ENCODE measurements at places on chromosomes 16 and 17.

GRCh38 chr17:50916026-50916707 lies 50.0 kb upstream of the TOB1 start:
- DNase-seq, result no peak

DNA sequence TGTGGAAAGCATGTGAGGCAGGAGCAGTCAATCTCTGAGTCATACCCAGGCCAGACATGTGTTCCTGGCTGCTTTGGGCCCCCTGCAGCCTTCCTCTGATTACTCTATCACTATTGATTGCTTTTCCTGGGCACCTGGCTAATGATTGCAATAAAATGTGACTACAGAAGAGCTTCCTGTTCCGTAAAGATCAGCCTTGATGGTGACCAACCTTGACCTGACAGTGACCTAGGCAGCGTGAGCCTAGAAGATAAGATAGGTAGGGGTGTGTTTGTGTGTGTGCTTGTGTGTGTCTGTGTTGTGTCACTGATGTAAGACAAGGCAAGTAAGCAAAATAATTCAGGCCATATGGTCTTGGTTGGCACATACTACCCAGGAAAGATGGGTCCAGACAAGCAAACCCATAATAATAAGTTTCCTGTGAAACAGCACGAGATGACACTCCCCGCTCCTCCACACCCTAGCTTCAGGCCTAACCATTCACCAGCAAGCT lies 367.7 kb upstream of the CDH11 start:
- DNase-seq, result no peak

DNA sequence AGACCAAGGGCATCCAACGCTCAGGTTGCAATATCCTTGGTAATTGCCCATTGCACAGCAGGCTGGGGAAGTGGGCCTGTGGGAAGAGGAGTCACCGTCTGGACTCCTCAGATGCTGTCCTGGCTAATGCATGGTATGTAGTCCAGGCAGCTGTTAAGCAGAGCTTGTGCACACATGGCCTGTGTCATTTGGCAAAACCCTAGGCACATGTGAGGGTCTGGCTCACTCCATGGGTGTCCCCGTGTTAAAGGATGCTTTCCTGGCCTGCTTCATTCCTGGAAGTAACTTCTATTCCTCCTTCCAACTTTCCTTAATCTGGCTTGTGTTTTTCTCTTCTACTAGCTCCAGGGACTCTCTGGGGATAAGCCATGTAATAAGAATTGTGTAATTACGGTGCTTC lies 378.0 kb upstream of the CA10 start:
- no peak for DNase-seq

- no peak for DNase-seq
Measured at GRCh38 chr16:353404-354290, 1.1 kb upstream of the AXIN1 start.

GRCh38 chr16:85736921-85737320 lies 14.0 kb downstream of the C16orf74 start:
- no peak for DNase-seq

DNA sequence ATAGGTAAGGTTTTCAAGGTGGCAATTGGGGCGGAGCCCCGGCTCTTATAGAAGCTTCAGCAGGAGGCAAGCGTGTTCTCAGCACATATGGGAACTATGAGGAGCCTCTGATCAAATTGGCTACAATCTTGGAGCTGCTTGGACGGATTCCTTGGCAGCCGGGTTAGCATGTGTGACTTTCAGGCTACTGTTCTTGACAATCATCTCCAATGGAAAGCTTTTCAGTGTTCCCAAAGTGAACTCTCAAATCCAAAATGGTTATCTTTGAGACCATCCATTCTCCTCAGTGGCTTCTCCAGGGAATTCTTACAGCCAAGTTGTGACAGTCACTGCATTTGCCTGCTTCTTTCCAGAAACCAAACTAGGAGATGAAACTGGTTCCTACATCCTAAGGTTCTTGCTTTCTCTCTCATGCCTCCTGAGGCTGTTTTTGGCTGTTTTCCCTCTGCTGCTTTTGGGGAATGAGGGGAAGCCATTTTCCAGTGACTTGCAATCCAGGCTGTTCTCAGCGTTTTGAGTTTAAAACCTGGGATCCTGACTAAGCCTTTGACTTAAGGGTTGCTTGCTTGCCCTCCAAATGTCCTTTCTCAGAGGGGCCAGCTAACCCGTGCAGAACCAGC lies 10.9 kb downstream of the HAS3 start:
- DNase-seq, result no peak

DNA sequence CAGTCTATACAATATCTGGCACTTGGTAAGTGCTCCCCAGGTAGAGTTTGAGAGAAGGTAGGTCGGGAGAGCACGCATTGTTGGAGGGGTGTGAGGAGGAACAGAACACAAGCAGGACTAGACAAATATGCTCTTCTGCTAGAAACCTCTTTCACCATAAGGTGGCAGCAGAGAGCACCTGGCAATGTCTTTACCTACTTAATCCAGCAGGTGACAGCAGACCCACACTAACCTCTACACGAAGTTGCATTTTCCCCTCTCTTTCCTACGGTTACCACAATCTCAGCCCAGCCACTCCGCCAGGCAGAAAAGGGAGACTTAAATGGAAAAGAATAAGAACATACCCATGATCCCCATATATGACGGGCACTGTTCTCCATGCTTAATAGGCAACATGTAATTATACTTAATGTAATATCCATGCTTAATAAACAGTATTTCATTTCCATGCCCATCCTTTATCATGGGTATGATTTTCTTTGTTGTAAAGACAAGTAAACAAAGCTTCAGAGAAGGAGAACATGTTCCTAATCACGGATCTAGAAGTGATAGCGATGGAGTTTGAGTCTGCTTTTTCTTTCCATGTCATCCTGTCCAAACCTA lies 55.1 kb upstream of the CCL2 start:
- DNase-seq, result peak; percentile 93

DNA sequence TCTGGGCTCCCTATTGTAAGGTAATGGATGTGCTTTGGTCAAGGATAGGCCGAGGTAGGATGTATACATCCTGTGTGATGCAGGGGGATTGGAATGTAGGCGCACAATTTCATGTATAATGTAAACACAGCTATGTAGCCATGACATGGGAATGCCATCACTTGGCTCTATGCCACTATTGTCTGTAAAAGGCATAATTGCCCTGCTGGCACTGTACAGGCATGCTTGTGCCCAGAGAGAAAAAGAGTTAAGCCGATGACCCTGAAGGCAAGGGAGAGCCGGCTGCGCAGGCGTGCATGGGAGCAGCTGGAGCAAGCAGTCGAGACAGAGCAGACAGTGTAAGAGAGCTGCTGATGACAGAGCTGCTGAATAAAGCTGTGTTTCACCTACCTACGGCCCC lies 212.5 kb upstream of the CPHXL start:
- DNase-seq, result no peak

DNA sequence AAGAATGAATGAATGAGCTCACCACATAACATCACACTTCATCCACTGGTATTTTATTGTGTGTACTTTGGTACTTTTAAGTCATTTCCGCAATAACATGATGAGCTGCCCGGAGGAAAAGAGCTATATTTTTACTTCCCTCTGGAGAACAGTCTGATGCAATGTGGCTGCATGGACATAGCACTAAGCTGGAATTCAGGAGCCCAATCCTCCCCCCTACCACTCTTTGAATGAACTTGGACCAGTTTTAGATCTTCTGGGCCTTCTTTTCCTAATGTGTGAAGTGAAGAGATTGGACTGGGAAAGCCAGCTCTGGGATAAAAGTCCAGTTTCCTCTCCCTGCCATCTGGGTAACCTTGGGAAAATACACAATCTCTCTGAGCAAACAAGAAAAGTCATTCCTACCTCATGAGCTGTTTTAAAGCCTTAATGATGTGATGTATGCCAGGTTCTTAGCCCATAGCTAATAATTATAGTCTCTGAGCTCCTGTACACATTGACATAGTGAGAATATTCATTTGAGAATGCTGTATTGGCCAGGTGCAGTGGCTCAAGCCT lies 79.3 kb downstream of the ABCC12 start:
- DNase-seq, result peak; percentile 83

DNA sequence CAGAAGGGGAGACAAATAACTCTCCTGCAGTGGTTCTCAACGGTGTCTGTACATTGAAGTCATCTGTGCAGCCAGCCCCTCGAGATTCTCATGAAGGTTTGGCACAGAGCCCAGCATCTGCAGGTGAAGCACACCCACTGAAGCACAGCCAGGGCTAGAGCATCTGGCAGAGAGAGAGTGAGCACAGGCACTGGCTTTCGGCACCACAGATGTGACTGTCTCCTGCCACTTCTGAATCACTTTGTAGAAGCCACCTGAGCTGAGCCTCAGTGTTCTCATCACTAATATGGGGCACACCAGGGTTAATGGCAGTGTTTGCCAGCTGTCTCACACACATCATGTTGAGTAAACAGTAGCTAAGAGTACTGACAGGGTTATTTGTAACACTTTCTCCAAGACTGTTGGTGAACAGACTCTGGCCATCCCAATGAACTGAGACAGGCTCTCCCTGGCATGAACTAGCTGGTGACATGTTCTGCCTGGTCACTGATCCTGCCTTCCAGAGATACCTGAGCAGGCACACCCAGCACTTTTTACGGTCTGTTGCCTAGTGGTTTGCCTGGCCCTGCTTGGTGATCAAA lies 10.9 kb downstream of the HSPB9 start:
- DNase-seq, result no peak

- no peak for DNase-seq
Measured at GRCh38 chr16:3465911-3466584, 22.6 kb downstream of the NAA60 start.

- no peak for DNase-seq
Measured at GRCh38 chr17:47176389-47176826, 12.7 kb downstream of the CDC27 start.

GRCh38 chr16:74627506-74628220 lies 20.7 kb upstream of the GLG1 start:
- DNase-seq, result peak; percentile 54

DNA sequence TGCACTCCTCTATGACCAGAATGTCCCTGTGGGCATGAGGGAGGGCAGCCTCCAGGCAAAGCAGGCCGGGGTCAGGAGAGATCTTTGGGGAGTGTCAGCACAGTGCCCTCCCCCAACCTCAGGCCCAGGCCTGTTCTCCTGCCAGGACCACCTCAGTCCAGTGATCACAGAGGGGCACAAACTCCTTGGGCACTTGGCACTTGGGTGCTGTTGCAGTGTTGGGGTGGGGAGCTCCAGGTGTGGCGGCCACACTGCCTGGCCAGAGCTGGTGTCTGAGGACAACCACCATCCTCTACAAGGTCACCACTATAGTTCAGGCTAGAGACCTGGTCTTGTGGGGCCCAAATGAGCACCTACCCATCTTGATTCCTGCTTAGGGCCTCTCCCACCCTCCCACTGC lies 37.2 kb downstream of the SMPD3 start:
- DNase-seq, result no peak

GRCh38 chr17:31789707-31790505 lies 69.1 kb downstream of the COPRS start:
- DNase-seq, result no peak

DNA sequence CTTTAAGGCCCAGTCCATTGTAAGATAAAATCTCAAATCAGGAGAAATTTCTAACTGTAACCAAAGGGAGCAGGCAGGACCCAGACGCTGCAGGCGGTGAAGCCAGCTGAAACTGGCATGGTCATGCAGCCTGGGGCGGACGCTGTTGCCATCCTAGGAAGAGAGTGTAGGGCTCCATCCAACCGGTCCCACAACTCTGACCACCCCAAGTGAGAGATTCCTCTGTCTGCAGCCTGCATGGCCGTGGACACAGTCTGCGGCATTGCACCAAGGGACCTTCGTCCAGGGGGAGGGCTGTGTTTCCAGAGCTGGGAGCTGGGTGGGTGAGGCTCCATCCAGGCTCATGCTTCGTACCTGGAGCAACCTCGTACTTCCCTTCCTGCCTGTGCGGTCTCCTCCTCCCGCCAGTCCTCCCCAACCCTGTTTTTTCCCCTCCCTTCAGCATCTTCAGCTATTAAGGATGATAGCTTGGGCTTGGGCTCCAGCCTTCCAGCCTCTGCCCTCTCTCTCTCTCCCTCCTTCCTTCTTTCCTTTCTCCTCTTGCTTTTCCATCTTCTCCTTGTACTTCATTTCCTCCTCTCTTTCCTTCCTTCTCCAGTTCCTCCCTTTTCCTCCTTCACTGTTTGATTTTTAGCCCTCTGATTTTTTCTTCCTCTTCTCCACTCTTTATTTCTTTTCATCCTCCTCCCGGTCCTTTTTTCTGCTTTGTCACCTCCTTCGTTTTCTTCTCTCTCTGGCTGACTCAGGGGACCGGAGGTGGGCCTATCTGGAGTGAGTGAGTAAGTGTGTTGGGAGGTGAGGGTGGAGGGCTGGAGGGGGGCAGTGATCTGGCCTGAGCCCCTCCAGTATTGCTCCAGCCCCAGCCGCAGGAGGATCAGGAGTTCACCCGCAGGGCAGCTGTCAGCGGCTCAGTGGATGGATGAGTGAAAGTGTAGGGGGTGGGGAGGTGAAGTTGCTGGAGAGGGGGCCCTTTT lies 17.0 kb upstream of the LHX1 start:
- DNase-seq, result no peak

GRCh38 chr16:11194913-11195312 lies 61.1 kb downstream of the SOCS1 start:
- DNase-seq, result no peak

DNA sequence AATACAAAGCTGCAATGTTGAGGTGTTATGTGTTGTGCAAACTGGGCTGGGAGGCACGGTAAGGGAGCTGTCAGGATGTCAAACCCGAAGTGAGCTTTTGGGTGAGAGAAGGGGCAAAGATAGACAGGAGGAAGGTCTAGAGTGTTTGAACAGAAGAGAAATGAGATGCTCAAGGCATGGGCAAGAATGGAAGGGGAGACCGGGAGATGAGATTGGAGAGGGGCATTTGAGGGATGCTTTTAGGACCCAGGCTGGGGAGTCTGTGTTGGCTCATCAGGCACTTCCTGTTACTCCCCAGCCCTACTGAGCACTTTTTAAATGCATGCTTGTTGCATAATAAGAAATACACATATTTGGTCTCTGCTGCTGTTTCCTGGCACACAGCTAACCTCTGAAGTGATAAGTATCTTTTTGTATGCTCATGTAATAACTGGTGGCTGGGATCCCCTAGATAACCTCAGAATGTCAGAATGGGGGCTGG lies 13.7 kb downstream of the UNC45B start:
- peak; percentile 11 for DNase-seq

All from cardiac fibroblast (primary cell).